MV-4-11 (cell line): ENCODE measurements at places on chromosomes 6 and 20.

DNA sequence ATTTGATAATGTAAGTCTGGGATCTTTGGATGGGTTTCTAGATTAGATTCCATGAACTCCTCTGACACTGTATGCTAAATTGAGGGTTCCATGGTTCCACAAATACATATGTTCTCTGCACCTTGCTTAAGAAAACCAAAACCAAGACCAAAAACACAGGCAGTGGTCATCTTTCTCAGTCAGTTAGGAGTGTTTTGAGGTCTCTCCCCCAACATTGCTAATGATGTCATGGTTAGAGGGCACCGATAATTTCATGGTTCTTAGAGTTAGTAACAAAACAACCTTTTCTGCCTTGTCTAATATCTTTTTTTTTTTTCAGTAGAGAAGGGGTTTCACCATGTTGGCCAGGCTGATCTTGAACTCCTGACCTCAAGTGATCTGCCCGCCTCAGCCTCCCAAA lies 44.5 kb downstream of the ARID1B start:
- no peak for DNase-seq

GRCh38 chr20:52309181-52309580 lies 117.6 kb upstream of the ZFP64 start:
- no peak for DNase-seq

DNA sequence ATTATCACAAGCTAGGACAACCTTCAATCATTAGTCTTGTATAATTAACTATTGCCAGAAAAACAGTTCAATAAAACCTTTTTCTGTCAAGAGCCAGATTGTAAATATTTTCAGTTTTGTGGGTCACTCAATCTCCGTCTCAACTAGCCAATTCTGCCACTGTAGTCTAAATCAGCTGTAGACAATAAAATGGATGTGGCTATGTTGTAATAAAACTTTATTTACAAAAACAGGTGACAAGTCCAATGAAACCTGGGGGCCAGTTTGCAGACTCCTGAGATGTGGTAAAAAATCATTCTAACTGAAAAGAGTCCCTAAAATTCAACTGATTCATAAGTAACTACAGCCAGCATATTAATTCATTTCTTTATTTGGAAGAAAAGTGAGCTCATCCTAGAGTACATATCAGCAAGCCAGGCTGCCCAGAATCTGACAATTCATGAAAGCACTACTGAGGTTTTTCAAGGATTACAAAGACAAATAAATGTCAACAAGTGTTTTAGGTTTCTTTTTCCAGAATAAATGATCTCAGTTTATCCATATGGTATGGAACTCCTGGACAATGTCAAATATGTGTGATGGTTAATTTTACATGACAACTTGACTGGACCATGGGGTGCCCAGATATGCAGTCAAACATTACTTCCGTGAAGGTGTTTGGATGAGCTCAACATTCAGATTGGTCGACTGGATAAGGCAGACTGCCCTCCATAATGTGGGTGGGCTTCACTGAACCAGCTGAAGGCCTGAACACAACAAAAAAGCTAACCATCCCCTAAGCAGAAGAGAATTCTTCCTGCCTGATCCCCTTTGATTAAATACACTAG lies 15.3 kb downstream of the CEP85L start:
- no peak for DNase-seq

DNA sequence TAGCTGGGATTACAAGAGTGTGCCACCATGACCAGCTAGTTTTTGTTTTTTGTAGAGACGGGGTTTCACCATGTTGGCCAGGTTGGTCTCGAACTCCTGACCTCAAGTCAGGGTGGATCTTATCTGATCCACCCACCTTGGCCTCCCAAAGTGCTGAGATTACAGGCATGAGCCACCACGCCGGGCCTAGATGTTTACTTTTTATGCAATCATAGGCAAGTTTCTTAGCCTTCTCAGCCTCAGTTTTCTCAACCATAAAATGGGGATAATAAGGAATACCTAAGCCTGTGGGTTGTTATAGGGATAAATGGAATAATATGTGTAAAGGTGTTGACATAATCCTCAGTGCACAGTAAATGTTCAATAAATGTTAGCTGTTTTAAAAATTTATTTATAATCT lies 9.8 kb downstream of the SPATS1 start:
- no peak for DNase-seq

DNA sequence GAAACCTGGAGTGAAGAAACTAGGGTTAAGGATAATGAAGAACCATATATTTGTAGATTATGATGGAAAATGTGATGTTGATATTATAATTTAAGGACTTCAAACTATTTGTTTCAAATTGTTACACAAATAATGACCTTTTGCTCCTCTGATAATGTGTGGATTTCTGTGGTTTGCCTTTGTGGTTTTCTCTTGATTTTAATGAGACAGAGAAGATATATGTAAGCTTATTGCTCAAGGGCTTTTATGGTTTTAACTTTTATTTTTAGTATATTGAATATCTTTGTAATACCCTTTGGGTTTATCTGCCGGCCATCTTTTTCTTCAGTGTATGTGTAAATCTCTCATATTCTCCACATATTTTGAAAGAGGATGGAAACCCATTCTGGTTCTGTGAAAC lies 362.3 kb downstream of the RIMS1 start:
- peak; percentile 11 for DNase-seq

- DNase-seq = no peak
Observed at GRCh38 chr6:74585753-74586152, 620.1 kb downstream of the COL12A1 start.

- DNase-seq = no peak
Observed at GRCh38 chr6:125003070-125003469, 40.8 kb downstream of the RNF217 start.

- DNase-seq = peak; percentile 78
Observed at GRCh38 chr20:49724408-49725223, 10.9 kb upstream of the B4GALT5 start.

DNA sequence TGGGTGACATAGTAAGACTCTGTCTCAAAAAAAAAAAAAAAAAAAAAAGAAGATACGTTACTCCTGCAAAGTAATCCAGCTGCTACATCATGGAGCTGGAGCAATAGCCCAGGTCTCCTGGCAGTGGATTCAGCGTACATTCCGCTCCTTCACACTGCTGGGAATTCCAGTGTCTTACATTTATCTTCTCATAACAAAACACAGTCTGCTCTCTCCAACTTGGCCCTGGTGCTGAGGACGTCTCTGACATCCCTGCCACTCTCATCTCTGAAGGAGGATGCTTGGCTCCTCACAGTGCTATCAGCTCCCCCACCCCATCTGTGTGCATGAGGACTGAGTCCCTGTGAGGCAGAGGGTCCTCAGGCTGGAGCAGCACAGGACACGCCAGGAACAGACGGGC lies 529.8 kb downstream of the CD83 start:
- DNase-seq = no peak

DNA sequence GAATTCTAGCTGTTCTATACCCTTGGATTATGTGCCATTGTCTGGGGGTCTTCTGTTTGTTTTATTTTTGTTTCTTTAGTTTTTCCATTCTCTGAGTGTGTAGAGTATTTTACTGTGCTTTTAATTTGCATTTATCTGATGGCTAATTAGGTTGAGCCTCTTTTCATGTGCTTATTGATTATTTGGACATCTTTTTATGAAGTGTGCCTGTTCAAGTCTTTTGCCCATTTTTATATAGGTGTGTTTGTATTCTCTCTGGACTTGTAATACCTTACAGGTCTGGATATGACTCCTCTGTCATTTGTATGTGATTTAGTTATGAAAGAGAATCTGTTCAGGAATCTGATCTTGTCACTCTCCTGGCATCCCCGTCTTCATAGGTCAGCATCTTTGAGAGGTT lies 22.6 kb upstream of the APCDD1L start:
- no peak for DNase-seq

DNA sequence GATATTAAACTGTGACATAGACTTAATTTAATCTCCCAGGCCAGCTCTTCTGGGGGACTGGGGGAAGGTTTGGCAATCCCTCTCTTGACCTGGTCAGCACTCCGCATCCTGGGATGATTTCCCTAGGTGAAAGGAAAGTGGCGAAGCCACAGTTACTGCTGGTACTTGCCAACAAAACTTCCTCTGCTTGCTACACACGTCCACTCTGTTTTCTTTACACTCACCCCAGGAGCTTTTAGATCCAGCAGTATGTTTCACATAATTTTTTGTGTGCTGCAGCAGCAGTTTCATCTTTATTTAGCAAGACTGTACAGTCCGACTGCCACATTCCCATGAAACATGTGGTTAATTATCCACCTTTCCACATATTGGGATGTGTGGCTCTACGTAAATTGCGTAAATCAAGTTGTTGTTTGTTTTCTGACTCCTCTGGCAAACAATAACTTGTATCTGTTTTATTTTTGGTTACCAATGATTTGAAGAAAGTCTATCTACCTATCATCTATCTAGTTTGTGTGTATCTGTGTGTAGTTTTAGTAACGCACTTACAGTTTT lies 284.0 kb downstream of the PHF3 start:
- no peak for DNase-seq

DNA sequence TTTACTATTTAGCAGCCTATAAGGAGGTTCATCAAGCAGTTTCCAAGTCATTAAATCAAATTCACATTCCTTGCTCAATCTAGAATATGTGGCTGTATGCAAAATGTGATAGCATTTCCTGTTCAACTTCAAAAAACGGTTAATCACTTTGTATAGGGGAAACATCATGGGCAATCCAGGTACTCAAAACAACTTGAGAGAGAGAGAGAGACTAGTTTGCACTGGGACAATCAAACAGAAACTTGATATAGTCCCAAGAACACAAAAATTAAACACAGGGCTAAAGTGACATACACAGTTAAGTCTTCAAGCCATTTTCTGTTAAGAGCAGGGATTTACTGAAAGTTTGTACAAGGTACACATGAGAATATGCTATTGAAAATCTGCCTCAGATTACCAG lies 7.4 kb downstream of the CPNE1 start:
- no peak for DNase-seq

DNA sequence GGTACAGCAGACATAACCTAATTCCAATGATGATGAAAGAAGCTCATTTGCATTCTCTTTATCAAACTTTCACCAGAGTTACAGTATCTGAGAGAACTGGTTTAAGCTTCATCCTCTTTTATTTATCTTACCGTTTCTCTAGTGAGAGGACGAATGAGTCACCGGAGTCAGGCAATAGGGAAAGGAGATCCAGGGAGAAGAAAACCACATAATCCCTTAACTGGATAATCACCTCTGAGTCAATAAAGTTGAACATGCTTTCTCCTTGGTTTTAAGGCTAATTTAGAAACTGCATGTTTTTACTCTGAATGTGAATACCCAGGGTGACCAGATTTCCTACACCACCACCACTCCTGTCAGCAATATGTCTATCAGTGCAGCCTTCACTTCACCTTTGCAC lies 313.7 kb upstream of the TBX18 start:
- no peak for DNase-seq

- no peak for DNase-seq
Observed at GRCh38 chr20:8116067-8116811, 15.8 kb upstream of the PLCB1 start.

- no peak for DNase-seq
Observed at GRCh38 chr20:41098703-41099250, 38.6 kb upstream of the PLCG1 start.
